H4 (cell line): ENCODE measurements at places on chromosomes 6 and 20.
A peak's percentile ranks its signal among the peaks of the same experiment; 100 is the strongest.

GRCh38 chr6:15941168-15941567 is 187.7 kb upstream of the MYLIP start:
- DNase-seq = no peak

DNA sequence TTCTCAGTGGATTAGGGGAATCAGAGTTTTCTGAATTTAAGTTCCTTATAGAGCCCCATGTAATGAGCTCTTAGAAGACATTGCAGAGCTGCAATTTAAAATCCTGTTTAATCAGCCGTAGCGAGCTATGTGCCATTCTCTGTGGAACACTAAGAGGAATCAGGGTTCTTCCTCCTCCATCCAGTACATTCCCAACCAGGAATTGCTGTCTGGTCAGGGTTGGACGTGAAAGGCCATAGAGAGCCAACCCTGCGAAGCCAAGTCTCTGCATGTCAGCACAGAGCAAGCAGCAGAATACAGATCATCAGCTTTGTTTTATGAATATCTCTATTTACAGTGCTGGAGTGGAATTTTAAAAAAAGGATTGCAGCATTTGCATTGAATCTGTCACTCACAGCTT is 366.0 kb downstream of the LAMA2 start:
- DNase-seq = no peak

- DNase-seq = no peak
Observed at GRCh38 chr6:140134224-140134623, 759.8 kb upstream of the CITED2 start.

GRCh38 chr20:58967652-58968429 is 13.2 kb upstream of the NELFCD start:
- no peak for DNase-seq

GRCh38 chr6:43181942-43182860 is at the start of gene CUL9:
TSS of gene CUL9 (plus strand) at chr6:43182196. CDS start at chr6:43184311, 2,115 bp downstream.
- peak; percentile 79 for DNase-seq

GRCh38 chr6:12869816-12870432 is 153.4 kb downstream of the PHACTR1 start:
- DNase-seq = no peak

GRCh38 chr6:150702675-150703074 is 103.0 kb downstream of the PLEKHG1 start:
- DNase-seq = no peak

DNA sequence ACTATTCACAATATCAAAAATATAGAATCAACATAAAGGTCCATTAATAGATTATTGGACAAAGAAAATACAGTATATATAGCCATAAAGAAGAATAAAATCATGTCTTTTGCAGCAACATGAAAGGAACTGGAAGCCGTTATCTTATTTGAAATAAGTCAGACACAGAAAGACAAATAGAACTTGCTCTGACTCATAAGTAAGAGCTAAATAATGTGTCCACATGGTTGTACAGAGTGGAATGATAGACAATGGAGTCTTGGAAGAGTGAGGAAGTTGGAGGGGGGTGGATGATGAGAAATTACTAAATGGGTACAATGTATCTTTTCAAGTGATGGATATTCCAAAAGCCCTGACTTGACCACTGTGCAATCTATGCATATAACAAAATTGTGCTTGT is 613.5 kb downstream of the PHF3 start:
- peak; percentile 85 for DNase-seq

GRCh38 chr6:39566456-39566855 is 158.8 kb downstream of the KIF6 start:
- no peak for DNase-seq

DNA sequence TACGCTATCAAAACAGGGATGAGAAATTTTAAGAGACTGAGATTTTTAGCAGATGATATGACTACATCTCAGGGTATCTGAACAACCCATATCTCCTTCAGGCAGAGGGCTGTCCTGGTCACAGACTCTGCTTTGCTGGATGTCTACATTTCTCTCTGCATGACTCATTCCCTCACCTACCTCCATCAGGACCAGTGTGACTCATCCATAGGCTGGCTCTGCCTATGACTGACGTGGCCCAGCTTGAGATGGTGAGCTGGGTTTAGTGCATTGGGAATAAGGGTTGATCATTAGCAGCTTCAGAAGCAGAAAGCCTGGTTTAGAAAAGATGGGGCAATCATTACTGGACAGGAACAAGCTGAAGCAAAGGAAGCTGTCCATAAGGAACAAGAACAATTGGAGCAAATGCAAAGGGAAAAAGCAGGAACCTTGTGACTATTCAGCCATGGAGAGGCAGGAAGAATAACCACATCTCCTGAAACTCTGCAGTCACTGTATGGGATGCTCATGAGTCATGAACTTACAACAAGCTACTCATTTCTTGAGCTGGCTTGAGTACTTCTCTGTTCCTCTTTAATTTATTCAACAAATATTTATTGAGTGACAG is 86.4 kb upstream of the CBLN4 start:
- DNase-seq = no peak

- DNase-seq = no peak
Observed at GRCh38 chr6:108083349-108083748, 8.8 kb upstream of the OSTM1 start.

DNA sequence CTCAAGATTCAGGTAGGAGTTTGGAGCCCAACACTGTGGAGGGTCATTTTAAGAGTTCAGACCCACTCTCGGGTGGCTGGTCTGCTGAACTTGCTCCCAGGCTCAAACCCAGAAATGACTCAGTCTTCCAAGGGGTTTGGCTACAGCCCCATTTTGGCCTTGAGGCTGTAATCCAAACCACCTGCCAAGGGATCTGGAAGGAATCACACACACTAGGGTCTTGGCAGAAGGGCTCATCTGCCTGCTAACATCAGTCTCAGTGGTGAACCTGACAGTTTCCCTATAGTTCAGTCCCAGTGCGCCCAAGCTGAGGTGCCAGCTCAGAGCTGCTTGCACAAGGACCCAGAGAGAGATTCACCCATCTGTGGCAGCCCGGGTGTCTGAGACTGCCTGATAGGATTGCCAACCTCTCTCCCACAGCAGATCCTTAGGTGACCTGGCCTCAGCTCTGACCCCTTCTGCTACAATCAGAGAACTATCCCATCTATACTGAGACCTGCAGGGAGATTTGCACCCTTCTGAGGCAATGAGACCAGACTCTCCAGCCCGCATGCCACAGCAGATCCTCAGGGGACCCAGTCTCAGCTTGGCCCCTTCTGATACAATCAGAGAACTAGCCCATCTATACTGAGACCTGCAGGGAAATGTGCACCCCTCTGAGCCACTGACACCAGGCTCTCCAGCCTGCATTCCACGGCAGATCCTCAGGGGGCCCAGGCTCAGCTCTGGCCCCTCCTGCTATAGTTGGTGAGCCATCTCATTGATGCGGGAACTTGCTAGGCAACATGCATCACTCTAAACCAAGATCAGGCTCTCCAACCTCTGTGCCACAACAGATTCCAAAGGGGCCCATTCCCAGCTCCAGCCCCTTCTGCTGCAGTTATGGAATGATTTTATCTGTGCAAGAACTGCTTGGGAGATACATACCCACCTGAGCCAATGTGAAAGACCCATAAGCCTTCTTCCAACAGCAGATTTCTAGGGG is 48.2 kb downstream of the THBS2 start:
- no peak for DNase-seq

- DNase-seq = no peak
Observed at GRCh38 chr6:14824484-14825275, 421.2 kb upstream of the JARID2 start.

DNA sequence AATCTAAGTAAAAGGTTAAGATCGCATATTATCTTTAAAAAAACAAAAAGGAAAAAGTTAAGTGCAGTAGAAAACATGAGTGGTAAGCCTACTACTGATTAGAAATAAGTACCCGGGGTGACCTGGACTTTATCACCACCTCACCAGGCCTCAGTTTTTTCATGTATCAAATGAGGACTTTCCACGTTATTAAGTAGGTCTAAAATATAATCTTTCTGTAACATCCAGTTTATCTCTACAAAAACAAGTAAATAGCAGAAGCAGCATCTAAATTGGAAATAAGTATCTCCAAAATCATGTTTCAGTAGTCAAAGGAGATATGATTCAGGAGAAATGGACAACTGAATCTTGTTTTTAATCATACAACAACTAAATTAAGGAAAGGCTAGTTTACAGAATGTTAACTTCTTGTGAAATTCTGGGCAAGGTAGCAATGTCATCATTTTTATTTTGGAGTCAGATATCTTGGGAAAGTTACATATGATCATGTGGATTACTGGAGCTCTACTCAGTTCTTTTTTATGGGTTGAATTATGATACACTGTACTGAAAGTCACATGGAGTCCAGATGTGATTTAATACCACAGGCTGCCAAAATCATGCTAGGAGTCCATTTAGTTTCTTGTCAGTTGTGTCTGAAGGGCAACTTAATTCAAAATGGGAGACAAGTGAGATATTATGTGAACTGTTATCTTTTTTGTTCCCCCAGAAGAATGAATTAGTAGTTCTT is 114.7 kb upstream of the PRL start:
- no peak for DNase-seq

DNA sequence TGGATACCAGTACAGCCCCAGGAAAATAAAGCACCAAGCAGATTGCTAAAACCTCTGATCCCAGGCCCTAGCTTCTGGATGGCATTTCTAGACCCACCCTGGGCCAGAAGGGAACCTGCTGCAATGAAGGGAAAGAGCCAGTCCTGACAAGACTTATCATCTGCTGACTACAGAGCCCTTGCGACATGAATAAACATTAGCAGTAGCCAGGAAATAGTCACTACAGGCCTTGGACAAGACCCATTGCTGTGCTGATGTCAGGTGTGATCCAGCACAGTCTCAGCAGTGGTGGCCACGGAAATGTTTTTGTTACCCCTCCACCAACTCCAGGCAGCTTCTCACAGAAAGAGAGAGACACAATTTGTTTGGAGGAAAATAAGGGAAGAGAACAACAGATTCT is 399.3 kb downstream of the HAO1 start:
- no peak for DNase-seq

GRCh38 chr6:144586986-144587385 is 301.9 kb downstream of the UTRN start:
- DNase-seq = no peak

DNA sequence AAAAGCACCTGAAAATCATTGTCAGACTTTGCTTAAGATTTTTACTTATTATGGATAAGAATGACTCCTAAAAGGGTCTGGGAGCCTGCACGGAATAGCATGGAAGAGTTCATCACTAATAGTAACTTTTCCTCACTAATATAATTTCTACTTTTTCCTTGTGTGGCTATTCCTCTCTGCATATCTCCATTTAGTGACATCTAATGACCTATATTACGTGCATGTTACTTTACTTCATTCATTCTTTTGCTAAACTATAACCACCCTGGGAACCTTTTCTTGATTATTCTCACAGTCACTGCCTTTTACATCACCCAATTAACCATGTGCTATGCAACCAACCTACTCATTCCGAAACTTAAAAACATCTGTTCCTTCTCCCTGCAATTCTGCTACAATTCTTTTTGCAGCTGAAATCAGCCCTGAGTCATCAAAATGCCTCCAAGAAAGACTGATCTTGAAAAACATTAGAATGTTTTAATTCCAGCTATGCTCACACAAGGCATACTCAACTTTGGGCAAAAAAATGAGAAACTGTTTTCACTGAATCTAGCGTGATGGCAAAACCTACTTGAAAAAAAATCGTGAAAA is 313.3 kb downstream of the RNGTT start:
- no peak for DNase-seq

DNA sequence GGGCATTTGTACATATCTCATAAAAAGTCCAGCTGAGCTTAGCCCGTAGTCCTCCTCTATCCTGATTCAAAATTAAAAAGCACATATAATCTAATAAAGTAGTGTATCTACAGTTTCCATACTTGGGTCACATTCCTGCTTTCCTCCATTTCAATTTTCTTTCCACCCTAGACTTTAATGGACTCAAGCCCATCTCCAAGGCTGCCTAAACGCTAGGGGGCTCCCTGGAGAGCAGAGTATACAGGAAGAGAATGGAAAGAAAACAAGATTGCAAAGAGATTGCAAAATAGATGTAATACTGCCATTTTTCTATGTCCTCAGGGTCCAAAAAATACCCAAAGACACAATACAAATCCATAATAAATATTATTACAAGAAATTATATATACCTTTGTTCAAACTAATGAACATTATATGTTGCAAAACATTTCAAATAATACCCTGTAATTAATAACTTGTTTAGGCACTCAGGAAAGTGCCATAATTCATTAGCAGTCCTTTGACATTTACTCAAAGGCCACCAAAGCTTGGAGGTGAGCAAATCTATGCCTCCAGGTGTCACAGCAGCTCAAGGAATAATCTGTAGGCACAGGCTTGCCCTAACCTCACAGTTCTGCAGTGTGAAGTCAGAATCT is 2.4 kb upstream of the MCM3 start:
- DNase-seq = peak; percentile 83

- DNase-seq = no peak
Observed at GRCh38 chr20:35011589-35012226, 56.0 kb downstream of the MYH7B start.

GRCh38 chr20:24818056-24818455 is 131.0 kb upstream of the CST7 start:
- no peak for DNase-seq

DNA sequence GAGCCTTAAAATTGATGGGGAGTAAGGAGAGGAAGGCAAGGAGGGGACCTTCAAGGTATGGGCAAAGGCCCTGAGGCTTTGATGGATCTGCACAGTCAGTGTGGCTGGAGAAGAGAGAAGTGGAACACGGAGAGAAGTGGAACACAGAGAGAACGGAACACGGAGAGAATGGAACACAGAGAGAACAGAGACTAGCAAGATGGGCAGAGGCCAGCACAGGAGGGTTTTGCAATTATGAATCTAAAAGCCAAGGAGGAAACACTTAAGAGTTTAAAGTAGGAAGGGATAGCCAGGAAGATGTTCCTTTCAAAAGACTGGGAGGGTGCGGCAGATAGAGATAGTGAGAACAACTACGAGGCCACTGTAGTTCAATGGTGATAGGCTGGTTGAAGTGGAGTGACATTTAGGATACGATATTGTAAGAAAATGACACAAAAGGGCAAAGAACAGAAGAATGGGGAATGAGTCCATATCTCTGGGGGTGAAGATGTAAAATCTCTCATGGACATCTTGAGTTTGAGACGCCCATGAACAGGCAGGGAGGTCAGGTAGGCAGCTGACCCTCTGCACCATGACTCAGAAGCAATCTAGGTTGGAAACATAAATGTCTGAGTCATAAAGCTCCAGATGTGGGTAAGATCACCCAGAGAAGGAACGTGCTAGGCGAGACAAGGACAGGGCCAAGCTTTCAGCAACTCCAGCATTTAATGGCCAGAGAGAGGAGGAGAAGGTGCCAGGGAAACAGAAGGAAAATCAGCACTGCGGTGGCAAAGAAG is 25.4 kb downstream of the ZMYND8 start:
- peak; percentile 78 for DNase-seq

DNA sequence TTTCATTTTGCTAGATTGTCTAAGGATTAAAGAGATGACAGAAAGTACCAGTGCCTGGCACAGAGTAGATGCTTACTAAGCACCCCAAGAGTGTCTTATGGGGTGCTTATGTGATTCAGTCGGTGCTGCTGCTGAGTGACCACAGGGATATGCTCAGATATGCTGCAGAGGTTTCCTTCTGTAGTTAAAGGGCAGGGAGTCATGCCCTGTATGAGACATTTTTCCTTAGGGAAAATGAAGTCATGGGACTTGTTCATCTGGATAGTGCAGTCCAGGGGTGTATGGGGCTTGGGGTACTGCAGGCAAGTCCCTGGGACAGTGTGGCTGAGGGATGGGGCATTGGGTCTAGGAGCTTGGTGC is 25.1 kb downstream of the TOX2 start:
- no peak for DNase-seq

GRCh38 chr20:48238326-48238725 is 453.0 kb upstream of the SULF2 start:
- DNase-seq = peak; percentile 64

- DNase-seq = no peak
Observed at GRCh38 chr20:24971376-24972101, 21.0 kb downstream of the APMAP start.

- DNase-seq = no peak
Observed at GRCh38 chr6:109790131-109790530, 99.0 kb downstream of the FIG4 start.
